ENCODE measurements at places on chromosomes 13 and 19. TPM values are rescaled to one million over a fixed set of nuclear protein-coding genes. Genes with fewer than 3 reads are reported as not detected.

MADCAM1 gene
- total RNA-seq: 0.41 TPM

SBK3 gene
- 1.3 TPM for total RNA-seq

PRX gene
- 2.4 TPM for total RNA-seq

FUT1 gene
- 6.4 TPM for total RNA-seq

TSKS gene
- total RNA-seq: not detected

NAXD gene
- total RNA-seq: 16.0 TPM

FCAR gene
- not detected for total RNA-seq

ACER1 gene
- total RNA-seq: not detected

LRRC8E gene
- 2.8 TPM for total RNA-seq

ZSCAN4 gene
- not detected for total RNA-seq

TRIP10 gene
- 83.8 TPM for total RNA-seq

KDELR1 gene
- 177 TPM for total RNA-seq

AP2S1 gene
- total RNA-seq: 287 TPM

FGF22 gene
- 0.35 TPM for total RNA-seq

ADM5 gene
- total RNA-seq: 1.5 TPM

LGALS7B gene
- total RNA-seq: not detected

RFXAP gene
- total RNA-seq: 3.1 TPM

JSRP1 gene
- 0.48 TPM for total RNA-seq

All from glomerular endothelial cell (primary cell).